ENCODE measurements at places on chromosomes 6 and 20.

DNA sequence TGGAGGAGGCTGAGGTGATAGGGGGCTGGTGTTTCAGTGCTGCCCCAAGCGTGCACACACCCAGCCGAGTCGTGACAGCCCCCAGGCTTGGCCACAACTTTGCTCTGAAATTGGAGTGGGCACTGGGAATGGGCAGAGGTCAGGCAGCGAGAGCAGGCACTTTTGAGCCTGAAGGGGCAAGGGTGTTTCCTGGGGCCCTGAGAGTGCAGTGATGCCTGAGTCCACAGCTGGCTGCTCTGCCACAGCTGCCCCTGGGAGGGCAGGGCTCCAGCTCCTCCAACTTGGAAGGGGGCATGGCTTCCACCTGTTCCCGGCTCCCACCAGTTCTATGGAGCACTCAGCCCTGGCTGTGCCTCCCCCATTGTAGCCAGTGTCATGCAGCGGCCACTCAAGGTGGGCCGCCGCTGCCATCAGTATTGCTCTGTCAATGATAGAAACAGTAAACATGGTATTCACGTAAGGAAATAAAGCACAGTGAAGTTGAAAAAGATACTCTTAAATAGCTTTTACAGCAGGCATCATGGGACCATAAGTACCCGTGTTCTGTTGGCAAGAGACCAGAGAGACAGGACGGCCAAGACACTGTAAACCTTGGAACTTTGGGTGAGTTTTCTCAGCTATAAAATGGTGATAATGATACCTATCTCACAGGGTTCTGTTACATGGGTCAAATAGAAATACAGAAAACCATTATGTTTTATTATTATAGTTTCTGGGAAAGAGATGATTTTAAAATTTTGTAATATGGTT is 108.9 kb downstream of the THEMIS start:
- no peak for DNase-seq

GRCh38 chr6:47335466-47335865 is 25.8 kb upstream of the TNFRSF21 start:
- DNase-seq: no peak

GRCh38 chr6:30570263-30570662 is 979 bp upstream of the ABCF1 start:
- no peak for DNase-seq

GRCh38 chr6:148869585-148869984 is 122.8 kb downstream of the UST start:
- no peak for DNase-seq

DNA sequence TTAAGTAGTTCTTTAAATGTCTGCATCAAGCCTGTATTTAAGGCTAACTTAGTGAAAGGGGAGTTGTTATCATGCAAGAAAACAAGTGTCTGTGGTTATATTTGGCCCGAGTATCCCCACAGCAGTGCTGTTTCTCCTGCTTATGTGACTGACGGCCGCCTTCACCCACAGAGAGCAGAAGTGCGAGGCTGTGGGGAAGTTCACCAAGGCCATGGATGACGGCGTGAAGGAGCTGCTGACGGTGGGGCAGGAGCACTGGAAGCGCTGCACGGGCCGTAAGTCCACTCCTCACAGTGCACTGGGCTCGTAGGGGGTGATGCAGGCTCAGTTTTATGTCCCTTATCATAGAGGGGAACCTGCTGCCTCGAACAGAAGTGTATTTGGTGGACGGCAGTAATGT is 53.2 kb upstream of the SYNJ2 start:
- no peak for DNase-seq

GRCh38 chr20:48374991-48375595 is 452.7 kb downstream of the PREX1 start:
- no peak for DNase-seq

- no peak for DNase-seq
Observed at GRCh38 chr6:13405961-13406477, 77.7 kb upstream of the TBC1D7 start.

GRCh38 chr6:144594585-144594984 is 309.4 kb downstream of the UTRN start:
- no peak for DNase-seq

GRCh38 chr6:30981942-30982772 is 1.4 kb upstream of the MUC21 start:
- no peak for DNase-seq

DNA sequence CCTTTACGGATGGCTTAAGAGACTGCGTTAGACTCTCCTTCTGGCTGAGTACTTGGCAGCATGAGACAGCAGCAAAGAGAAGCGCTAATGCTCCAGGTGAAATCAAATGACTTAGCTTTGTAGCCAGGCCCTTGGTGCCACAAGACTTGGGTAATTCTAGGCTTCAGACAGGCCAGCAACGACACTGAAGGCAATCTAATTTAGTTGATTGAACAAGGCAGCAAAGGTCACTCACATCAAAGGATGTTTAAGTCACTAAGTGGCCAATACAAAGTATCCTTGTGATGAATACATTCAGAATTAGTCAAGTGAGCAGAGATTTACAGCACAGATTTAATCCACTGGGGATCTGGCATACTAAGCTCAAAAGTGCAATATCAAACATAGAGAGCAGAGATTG is 113.2 kb downstream of the FAM83B start:
- no peak for DNase-seq

DNA sequence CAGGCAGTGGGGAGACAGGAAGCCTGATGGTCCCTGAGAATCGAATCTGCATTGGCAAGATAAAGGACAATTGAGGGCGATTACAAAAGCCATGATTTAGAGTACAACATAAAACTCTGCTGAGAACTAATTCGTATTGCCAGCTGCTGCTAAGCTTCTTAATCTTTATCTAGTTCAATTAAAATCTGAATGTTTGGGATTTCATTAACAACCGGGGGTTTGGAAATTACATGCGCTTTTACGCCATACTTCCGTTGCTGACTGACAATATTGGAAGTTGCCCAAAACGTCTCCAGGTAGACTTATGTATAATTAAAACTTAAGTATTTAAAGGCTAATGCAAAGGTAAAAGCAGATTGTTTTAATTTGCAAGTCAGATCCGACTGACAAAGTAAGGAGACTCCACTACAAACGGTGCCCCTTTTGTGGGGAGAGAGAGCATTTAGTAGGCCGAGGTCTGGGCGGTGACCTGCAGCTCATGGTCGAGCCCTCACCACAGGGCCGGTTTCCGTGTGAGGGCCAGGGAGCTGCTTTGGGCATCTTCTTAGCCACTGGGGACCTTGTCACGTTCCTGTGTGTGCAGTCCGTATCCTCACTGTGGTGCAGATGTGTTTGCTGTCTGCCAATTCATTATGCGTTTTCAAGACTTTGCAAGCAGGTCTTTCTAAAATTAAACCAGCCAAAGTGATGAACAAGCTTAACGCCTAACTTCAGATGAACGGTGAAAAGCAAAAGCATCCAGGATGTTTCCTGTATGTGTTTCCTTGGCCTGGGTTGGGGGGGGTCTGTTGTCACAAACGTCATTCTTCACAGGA is 49.9 kb downstream of the CDH4 start:
- no peak for DNase-seq

DNA sequence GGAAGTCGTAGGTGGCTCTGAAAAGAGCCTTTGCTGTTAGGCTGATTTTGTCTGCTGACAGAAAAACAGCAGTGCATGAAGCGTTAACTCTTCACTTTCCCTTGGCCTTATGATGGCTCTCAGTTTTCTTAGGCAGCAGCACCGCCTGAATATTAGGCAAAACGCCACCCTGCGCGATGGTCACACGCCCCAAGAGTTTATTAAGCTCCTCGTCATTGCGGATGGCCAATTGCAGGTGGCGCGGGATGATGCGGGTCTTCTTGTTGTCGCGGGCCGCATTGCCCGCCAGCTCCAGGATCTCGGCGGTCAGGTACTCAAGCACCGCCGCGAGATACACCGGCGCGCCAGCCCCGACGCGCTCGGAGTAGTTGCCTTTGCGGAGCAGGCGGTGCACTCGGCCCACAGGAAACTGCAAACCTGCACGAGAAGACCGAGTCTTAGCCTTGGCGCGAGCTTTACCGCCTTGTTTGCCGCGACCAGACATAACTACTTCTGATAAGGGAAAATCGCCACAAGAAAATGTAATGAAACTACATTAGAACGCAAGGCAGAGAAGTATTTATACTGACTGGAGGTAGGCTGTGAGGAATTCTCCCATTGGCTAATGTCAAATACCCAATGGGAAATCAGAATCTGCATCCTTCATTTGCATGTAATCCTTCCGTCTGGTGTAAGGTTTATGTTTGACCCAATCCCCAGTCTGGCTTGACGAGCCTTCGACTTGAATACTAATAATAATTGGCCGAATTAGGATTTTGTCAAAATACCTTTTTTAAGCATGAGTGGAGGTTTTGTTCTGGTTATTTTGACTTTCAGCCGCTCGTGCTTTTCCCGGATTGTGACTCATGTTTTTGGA is 53.9 kb upstream of the HFE start:
- DNase-seq: no peak

DNA sequence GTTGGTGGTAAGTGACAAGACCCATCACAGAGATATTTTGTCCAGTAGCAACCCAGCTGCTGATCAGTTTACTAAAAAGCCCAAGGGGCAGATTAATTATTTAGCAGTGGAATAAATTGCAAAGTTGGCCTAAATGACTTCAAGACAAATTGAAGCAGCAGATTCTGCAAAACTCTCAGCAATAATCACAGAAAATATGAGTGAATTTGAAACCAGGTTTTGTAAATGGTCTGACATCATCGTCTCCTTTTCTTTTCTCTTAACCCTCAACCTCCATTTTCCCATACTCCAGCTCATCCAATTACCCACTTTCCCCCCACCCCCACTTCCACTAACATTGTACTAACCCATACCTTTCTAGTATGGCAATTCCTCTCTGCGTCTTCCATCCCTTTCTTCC is 11.3 kb upstream of the PTPRK start:
- DNase-seq: no peak

DNA sequence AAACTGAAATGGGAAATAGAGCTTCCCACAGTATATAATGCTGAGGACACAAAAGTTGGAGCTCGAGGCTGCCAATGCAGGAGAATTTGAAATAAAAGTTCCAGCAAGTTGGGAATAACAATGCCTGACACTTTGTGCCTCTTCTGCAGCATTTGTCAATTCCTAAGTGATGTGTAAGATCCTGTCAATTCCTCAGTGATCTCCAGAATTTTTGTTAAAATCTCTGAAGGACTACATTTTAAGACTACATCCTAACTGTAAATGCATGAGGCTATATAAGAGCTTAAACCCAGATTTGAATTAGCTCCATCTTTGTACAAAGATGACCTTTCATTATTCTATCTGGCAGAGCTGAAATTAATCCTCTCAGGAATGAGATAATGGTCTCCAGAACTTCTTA is 208.2 kb downstream of the COL12A1 start:
- no peak for DNase-seq

GRCh38 chr20:24442909-24443308 is 26.5 kb upstream of the SYNDIG1 start:
- no peak for DNase-seq

DNA sequence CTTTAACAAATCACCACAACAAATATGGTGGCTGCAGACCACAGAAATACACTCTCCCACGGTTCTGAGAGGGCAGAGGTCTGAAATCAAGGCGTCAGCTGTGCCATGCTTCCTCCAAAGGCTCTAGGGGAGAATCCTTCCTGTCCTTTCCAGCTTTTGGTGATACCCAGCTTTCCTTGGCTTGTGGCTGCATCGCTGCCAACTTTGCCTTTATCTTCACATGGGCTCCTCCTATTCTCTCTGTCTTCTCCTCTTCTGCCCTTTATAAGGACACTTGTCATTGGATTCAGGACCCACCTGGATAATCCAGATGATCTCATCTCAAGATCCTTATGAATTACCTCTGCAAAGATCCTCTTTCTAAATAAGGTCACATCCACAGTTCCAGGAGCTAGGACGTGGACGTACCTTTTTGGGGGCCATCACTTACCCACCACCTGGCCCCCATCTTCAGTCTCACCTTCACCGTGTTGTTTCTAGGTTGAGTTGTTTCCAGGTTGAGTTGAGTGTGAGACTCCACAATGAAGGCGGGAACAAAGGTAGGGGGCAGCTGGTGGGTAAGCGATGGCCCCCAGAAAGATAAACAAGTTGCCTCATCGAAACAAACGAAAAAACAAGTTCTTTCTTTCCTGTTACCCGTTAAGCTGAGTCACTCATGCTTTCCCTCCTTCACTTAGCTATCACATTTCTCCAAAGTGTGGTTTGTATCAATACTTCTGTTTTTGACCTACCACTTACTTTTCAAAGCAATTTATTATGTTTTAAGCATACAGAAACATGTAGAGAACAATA is 68.9 kb upstream of the SLC22A16 start:
- DNase-seq: no peak

DNA sequence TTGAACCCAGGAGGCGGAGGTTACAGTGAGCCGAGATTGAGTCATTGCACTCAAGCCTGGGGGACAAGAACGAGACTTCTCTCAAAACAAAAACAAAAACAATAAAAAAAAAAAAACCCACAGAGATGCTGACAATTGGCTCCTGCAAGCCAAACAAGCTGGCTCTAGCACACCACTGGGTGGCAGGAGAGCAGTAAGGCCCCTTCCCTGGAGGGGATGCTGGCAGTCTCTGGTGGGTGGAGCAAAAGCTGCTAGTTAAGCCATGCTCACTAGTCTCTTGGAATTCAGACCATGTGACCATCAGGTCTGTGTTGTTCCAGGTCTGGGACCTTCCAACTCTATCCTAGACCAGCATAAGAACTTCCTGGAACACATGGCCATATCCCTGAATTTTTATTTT is 18.9 kb upstream of the DSN1 start:
- no peak for DNase-seq

- no peak for DNase-seq
Observed at GRCh38 chr6:150876598-150876997, 11.1 kb downstream of the MTHFD1L start.

DNA sequence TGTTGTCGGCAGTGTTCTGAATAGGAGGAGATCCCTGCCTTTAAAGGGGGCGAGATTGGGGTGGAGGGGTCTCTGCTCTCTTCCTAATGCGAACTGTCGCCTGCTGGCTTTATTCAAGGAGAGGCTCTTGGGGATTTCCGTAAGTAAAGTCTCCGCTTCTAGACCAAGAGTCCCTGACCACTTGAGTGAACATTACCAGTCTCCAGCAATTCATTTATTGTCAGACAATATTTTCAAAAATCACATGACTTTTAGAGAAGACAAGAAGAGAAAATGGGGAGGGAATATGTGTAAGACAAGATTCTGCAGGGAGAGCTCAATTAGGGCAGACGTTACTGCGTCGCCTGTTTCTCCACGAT is 21.2 kb downstream of the POM121L2 start:
- DNase-seq: no peak

DNA sequence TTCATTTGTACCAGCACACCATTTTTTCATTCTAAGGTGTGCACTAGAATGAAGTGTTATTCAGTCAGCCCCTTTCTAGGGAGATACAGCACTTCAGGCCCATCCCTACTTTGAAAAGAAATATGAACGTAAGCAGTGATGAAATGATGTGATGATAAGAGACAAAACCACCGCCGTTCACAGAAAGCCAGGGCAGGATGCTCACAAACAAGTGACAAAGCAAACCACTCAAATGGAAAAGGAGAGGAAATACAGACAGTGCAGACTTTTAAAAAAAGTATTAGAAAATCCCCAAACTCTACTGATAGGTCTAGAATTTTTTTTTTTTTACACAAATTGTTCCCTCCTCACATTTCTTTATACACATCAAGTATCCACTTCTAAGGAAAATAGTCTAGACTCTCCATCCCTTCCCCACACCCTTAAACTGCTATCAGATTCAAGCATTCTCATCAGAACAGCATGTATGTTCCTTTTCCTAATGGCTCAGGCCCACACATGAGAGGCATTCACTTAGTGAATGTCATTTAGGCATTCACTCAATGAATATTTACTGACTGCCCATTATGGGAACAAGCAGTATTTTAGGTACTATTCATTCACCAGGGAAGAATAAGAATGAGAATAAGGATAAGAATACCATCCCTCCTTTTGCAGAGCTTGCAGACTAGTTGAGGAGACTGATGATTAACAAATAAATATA is 243.5 kb downstream of the GMPR start:
- DNase-seq: no peak

- no peak for DNase-seq
Observed at GRCh38 chr6:25341203-25341552, 62.0 kb downstream of the CARMIL1 start.

All from stimulated activated CD4-positive, alpha-beta T cell treated with anti-CD3 and anti-CD28 coated beads, Interleukin-1b, Interleukin-23, amount 100 ng/mL, for 1 hour (primary cell).